Epithelial cell of alveolus of lung (primary cell): ENCODE measurements at places on chromosomes 13 and 19. TPM values are rescaled to one million over a fixed set of nuclear protein-coding genes. Genes with fewer than 3 reads are reported as not detected.

The TNFAIP8L1 gene
- 3.9 and 4.6 TPM in 2 replicates for total RNA-seq

The NANOS3 gene
- not detected in 2 replicates for total RNA-seq

The DMAC2 gene
- 58.8 TPM in 2 replicates for total RNA-seq

The HPN gene
- total RNA-seq: not detected in 2 replicates

The MEX3D gene
- total RNA-seq: 46.8 and 47.5 TPM in 2 replicates

The PPP2R1A gene
- total RNA-seq: 231 and 295 TPM in 2 replicates

The ZNF574 gene
- total RNA-seq: 12.4 and 18.9 TPM in 2 replicates

The ANGPTL4 gene
- total RNA-seq: 17.6 and 82.0 TPM in 2 replicates

The HCN2 gene
- total RNA-seq: 1.6 and 2.7 TPM in 2 replicates

The MAG gene
- total RNA-seq: 0.26 TPM in 1 of 2 replicates, not detected in the other

The BRD4 gene
- 17.5 and 32.6 TPM in 2 replicates for total RNA-seq

The NAPSA gene
- total RNA-seq: 2.8 TPM in 1 of 2 replicates, not detected in the other

The SERP2 gene
- 2.9 and 9.3 TPM in 2 replicates for total RNA-seq

The LILRA6 gene
- total RNA-seq: not detected in 2 replicates

The COLGALT1 gene
- 89.3 and 209 TPM in 2 replicates for total RNA-seq

The ZNF541 gene
- under 0.01 TPM in 1 of 2 replicates, not detected in the other for total RNA-seq

The FBN3 gene
- not detected in 2 replicates for total RNA-seq

The F2RL3 gene
- 2.7 TPM in 1 of 2 replicates, not detected in the other for total RNA-seq

The APC2 gene
- under 0.01 and 0.16 TPM in 2 replicates for total RNA-seq

The ARHGAP33 gene
- total RNA-seq: 2.2 and 3.2 TPM in 2 replicates

The SHANK1 gene
- 6.7 and 7.8 TPM in 2 replicates for total RNA-seq

The CRB3 gene
- 1.7 TPM in 1 of 2 replicates, not detected in the other for total RNA-seq

The ZNF582 gene
- 1.2 and 5.7 TPM in 2 replicates for total RNA-seq

The CAMSAP3 gene
- total RNA-seq: 0.65 TPM in 1 of 2 replicates, not detected in the other

The LIN37 gene
- 15.9 and 20.7 TPM in 2 replicates for total RNA-seq

The ZNF737 gene
- total RNA-seq: 3.7 and 15.7 TPM in 2 replicates

The CYP4F3 gene
- total RNA-seq: 0.13 TPM in 1 of 2 replicates, not detected in the other

The VSTM2B gene
- not detected in 2 replicates for total RNA-seq

The ATXN8OS gene
- not detected in 2 replicates for total RNA-seq

The OR7C1 gene
- total RNA-seq: not detected in 2 replicates

The ZNF708 gene
- 0.91 and 9.9 TPM in 2 replicates for total RNA-seq

The TNFSF13B gene
- 1.3 and 4.1 TPM in 2 replicates for total RNA-seq

The SMIM44 gene
- total RNA-seq: not detected in 2 replicates

The UNC13A gene
- total RNA-seq: 0.08 and 2.5 TPM in 2 replicates

The ZNF471 gene
- total RNA-seq: 0.52 and 3.1 TPM in 2 replicates

The SIGLEC12 gene
- total RNA-seq: not detected in 2 replicates

The TPTE2 gene
- total RNA-seq: not detected in 2 replicates

The FAAP24 gene
- 0.64 and 3.0 TPM in 2 replicates for total RNA-seq

The GRK1 gene
- not detected in 2 replicates for total RNA-seq

The CNN2 gene
- 265 and 382 TPM in 2 replicates for total RNA-seq

The FGF9 gene
- total RNA-seq: under 0.01 TPM in 1 of 2 replicates, not detected in the other

The PSG3 gene
- total RNA-seq: not detected in 2 replicates

The PTGER1 gene
- total RNA-seq: 3.9 and 15.1 TPM in 2 replicates

The NLRP11 gene
- total RNA-seq: not detected in 2 replicates

The ZNF628 gene
- 3.2 and 10.4 TPM in 2 replicates for total RNA-seq

The PNMA8A gene
- 1.1 and 4.7 TPM in 2 replicates for total RNA-seq

The EHD2 gene
- 149 and 307 TPM in 2 replicates for total RNA-seq

The KLK13 gene
- not detected in 2 replicates for total RNA-seq
